ENCODE measurements at places on chromosomes 1 and 21. TPM values are rescaled to one million over a fixed set of nuclear protein-coding genes. Genes with fewer than 3 reads are reported as not detected.

- DNase-seq = no peak
Observed at GRCh38 chr1:98364544-98364943, 297.0 kb upstream of the SNX7 start.

DNA sequence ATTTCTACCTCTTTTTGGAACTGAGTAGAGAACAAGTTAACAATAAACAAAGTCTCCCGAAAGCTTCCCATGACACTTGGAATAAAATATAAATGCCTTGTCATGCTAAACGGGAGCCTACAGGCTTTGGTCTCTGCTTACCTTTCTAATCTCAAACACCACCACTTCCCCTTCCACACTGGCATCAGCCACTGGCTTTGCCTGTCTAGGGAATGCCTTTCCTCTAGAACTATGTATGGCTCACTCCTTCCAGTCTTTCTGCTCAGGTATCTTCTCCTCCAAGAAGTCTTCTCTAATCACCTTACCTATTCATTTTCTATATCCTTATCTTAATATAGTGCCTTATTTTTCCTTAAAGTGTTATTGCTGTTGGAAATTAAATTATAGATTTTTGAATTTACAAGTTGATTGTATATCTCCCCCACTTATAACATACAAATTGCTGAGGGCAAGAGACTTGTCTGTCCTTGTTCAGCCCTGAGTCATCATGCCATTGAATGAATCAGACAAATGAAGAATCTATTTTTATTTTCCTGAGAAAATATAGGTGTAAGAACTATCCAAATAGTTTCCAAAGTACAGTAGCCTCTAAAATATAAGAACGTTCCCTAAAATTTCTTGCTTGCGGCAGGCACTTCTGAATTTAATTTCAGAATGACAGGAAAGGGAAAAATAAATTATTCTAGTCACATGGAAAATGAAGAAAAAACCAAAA lies 119.2 kb downstream of the TM2D1 start:
- DNase-seq = no peak

GRCh38 chr1:43832255-43832654 lies 101.3 kb upstream of the ARTN start:
- no peak for DNase-seq

DNA sequence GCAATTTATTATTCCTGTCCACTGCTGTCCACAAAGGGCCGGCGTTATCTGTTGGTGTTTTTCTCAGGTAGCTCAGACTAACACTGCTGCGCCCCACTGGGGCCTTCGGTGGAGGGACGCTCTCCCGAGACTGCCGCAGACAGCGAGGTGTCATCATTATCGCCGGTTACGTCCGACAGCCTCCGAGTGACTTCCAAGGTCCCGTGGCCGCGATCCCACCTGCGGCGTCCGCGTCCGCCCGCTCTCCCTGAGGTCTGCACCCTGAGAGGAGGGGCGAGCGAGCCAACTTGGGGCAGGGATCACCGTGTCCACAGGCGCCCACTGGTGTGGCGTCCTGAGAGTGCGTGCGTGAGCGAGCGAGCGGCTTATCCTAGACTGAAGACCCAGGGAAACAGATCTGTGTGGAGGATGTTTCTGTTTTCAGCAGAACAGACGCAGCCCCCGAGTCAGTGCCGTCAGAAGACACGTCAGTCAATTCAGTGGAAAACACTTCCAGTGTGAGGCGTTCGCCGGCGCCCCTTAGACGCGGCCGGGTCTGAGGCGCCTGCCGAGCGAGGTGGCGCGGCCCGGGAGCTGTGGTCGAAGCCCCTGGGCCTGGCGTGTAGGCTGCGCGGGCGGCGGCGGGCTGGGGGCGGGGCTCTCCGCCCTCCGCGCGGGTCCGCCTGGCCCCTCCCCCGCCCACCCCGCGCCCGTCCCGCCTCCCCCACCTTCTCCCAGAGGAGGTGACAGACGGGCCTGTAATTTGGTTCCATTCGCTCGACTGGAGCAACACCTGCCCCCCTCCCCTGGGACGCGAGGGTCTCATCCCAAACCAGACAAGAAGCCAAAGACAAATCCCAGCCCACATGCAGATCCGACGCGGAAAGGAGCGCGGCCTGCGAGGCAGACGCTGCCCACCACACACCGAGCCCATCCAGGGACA lies 12.6 kb downstream of the NHLH2 start:
- no peak for DNase-seq

DNA sequence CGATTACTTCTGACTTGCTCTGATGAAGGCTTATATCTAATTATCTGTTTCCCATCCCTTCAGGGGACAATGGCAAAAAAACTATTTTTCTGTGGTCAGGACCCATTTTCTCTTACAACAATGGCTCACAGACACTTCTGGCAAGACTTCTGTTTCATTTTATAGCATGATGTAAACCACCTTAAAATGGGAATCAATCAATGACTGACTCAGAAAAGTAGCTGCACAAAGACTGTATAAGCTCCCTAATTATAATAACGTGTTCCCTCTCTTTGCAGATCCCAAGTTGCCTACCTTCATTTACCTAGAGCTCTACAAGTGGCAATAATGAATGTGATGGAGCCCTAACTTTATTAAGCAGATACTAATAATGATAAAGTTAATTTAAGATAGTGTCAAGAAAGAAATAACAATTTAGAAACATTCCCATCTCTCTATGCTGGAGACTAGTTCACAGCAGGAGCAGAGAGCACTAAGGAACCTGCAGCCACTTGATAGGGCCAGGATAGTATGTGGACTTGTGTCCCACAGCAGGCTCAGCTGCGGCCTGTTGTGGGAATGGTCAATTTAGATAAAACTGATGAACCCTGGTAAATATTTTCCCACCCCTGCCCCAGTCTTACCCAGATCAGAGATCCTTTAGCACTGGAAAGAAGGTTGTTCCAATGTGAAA lies 538 bp downstream of the GBP2 start:
- DNase-seq = no peak

- peak; percentile 69 for DNase-seq
Observed at GRCh38 chr1:6486433-6487011, 4.9 kb downstream of the PLEKHG5 start.

RAB25 gene
- not detected for total RNA-seq

GRCh38 chr1:208133355-208133754 lies 110.8 kb downstream of the PLXNA2 start:
- no peak for DNase-seq

NPR1 gene
- 279 TPM for total RNA-seq

DNA sequence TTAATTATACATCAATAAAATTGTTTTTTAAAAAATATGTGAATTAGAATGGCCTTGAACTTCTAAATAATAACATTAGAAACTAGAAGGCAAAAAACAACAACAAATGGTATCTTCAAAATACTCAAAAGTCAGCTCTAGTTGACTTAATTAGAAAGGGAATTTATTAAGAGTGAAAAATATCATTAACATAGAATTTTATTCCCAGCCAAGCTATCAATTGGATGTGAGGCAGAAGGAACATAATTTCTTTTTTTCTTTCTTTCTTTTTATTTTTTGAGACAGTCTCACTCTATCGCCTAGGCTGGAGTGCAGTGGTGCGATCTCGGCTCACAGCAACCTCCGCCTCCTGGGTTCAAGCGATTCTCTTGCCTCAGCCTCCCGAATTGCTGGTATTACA lies 51.2 kb upstream of the CAPZB start:
- DNase-seq = no peak

BTBD19 gene
- total RNA-seq = 53.6 TPM

DNA sequence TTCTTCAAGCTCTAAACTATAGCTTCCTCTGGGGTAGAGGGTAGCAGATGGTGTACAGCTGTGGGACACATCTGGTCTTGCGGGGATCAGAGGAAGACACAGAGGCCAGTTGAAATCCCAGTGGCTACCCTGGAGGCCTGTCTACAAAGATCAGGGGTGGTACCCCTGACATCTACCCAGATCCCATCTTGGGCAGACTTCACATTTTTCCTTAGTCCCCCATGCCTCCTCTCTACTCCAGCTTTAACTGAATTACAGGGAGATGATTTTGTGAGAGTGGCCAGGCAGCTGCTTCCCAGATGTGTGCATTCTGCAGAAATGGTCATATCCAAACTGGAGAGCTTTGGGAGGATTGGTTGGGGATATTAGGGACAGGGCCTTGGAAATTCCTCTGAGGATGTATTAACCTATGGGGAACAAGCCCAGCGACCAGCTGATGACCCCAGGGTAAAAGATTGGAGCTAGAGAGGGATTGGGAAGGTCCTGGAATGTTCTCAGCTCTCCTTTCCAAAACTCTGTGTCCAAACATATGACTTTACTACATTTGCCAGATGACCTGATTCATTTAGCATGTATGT lies 9.6 kb upstream of the CD34 start:
- DNase-seq = no peak

- DNase-seq = no peak
Observed at GRCh38 chr1:7050751-7051665, 265.8 kb downstream of the CAMTA1 start.

DNA sequence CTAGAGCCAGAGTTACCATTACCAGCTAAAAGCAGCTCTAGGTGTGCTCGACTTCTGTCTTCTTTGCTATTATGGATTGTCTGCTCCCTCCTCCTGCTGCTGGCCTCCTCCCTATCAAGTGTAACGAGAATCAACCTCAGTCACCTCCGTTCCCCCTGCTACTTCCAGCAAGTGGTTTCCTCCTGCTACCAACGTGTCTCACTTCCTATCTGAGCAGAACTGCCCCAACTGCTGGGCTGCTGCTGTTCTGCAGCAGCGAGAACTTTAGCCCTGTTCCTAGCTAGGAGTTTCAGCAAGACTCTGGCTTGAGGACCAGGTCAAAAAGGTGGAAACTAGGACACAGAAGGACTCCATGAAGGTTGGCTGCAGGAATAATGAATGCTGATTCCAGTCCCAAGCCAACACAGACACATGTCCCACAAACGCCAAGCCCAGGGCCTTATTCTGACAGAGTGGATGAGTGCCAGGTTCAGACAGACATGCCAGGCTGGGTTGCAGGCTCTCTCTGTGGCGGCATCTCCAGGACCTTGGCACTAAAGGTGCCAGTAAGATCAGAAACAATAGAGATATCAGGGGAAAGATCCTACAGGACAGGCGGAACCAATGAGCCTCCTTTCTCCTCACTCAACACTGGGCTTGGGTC lies 46.9 kb downstream of the CD34 start:
- DNase-seq = no peak

DNA sequence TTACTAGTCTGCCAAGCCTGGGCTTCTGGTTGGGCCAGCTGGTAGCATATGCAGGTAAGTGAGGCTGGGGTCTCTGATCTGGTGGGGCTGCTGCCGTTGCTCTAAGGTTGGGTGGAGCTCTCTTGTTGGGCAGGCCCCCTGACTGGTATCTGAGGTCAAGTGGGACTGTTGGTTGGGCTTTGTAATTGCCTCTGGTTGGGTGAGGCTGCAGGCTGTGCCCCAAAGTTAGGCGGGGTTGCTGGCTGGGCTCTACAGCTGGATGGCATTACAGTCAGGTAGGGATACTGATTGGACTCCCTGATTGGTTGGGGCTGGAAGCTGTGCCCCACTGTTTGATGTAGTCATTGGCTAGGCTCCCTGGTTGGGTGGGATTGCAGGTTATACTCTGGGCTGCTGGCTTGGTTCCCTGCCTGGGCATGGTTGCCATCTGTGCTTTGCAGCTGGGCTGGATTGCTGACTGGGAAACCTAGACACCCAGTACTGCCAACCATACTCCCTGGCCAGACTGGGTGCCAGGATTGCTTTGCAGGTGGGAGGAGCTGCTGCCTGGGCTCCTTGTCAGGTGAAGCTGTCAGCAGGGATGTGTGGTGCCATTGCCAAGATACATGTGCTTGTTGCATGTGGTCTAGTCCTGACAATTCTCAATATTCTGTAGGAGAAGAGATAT lies 130.5 kb downstream of the RABGAP1L start:
- no peak for DNase-seq

- DNase-seq = no peak
Observed at GRCh38 chr1:78651241-78651640, 1.6 kb downstream of the IFI44 start.

MAST2 gene
- total RNA-seq = 33.6 TPM

GRCh38 chr1:29281571-29281970 lies 45.2 kb downstream of the PTPRU start:
- no peak for DNase-seq

DNA sequence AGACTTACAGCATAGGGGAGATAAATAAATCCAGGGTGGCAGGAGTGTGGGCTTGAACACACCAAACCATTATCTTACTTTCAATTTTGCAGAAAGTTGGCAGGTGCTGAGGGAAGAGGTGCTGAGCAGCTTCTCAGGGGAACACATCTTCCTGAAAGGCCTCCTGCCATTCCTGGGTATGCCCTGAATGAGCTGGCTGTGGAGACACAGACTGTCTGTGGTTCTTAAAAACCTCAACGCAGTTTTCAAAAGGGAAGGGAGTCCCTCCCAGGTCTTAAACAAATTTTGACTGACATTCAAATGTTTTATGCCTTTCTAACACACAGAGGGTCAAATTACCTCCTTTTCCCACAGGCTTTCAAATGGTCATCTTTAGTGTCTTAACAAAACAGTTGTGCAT lies 166.9 kb downstream of the TNFSF18 start:
- DNase-seq = no peak

TSHB gene
- not detected for total RNA-seq

DPT gene
- total RNA-seq = 85.7 TPM

PDPN gene
- 13.8 TPM for total RNA-seq

GRCh38 chr1:26189751-26190275 lies 589 bp upstream of the CATSPER4 start:
- DNase-seq = no peak

DNA sequence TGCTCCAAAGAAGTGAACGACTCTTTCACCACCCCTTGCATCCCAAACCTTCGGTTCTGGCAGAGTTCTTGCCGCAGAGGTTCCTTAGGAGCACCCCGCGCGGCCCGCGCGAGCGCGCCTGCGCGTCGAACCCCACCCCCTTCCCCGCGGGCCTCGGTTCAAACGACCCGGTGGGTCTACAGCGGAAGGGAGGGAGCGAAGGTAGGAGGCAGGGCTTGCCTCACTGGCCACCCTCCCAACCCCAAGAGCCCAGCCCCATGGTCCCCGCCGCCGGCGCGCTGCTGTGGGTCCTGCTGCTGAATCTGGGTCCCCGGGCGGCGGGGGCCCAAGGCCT lies at the start of gene C1orf56:
Gene C1orf56 (plus strand): TSS at position 161 of the 334 bp plus-strand sequence. CDS start 97 bp downstream, at position 258.
- DNase-seq = no peak

MCOLN2 gene
- 1.8 TPM for total RNA-seq

DNA sequence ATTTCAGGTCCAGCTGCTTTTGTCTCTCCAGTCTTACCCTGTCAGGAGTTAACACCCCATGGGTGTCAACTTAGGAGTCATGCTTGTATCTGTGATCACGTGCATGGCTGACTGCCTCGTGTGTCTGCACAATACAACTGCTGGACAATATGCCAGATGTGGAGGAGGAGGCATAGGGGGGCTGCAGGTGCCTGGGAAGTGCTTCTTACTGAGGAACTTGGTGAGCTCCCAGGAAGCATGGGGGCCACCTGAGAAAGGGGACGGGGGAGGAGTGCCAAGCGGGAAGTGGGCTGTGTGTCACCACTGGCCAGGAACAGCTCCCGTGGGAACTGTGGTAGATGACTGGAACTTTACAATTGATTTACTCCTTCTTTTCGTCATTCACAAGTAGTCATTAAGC lies 9.5 kb downstream of the RHEX start:
- no peak for DNase-seq
